ENCODE measurements at places on chromosomes 7 and 10. TPM values are rescaled to one million over a fixed set of nuclear protein-coding genes. Genes with fewer than 3 reads are reported as not detected.

Gene GIMAP7
- total RNA-seq, result 44.1 TPM

Gene WNT8B
- total RNA-seq, result 0.36 TPM

Gene CADPS2
- total RNA-seq, result not detected

Gene AMPH
- total RNA-seq, result not detected

Gene PILRA
- 0.76 TPM for total RNA-seq

- no peak overlapping the region for H3K27ac ChIP-seq
- DNase-seq, result no peak
- no peaks in the 10 kb centered on the region for H3K4me1 ChIP-seq
- H3K4me3 ChIP-seq, result no peak overlapping the region
- H3K27me3 ChIP-seq, result no peaks in the 10 kb centered on the region
- H3K36me3 ChIP-seq, result no peaks in the 10 kb centered on the region
Observed at GRCh38 chr10:94777886-94778458, 15.5 kb downstream of the CYP2C19 start.

DNA sequence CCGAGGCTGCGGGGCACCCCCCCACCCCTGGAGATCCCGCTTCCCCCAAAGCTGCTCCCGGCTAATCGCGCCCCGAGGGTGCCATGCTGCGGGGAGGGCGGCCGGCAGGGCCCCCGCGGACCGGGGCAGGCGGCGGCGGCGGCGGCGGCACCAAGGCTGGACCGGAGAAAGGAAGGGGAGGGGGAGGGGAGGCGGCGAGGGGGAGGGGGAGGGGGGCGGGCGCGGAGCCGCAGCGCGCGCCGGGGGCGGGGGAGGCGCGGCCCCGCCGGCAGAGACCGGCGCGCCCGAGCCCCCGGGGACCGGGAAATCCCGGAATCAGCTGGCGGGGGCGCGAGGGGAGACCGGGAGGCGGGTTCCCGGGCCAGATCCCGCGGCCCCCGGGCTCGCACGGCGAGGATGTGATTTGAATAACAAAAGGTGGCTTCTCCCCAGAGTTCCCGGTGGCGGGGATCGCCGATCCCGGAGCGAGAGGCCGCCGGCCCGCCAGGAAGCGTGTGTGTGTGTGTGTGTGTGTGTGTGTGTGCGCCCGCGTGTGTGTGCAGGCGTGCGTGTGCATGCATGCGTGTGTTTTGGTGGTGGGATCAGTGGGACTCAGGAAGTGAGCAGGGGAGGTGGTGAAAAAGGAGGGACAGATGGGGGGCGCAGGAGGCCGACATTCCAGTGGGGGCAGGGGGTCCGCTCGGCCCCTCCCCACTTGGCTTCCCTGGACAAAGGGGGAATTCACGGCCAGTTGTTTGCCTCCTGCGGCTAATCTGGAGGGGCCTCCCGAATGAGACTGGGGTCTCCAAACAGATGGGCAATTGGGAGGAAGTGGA is 99.5 kb downstream of the HIP1 start:
- H3K27me3 ChIP-seq, result peaks cover 2% of the 10 kb centered on the region
- H3K4me1 ChIP-seq, result peaks cover 9% of the 10 kb centered on the region
- no peak overlapping the region for H3K27ac ChIP-seq
- H3K36me3 ChIP-seq, result no peaks in the 10 kb centered on the region
- DNase-seq, result peak; percentile 47
- H3K4me3 ChIP-seq, result peak overlapping the region; percentile 84

GRCh38 chr7:156177422-156178055 is 365.3 kb upstream of the SHH start:
- H3K4me1 ChIP-seq, result no peaks in the 10 kb centered on the region
- peaks cover 4% of the 10 kb centered on the region for H3K27me3 ChIP-seq
- no peaks in the 10 kb centered on the region for H3K36me3 ChIP-seq
- DNase-seq, result no peak
